Stimulated activated CD8-positive, alpha-beta memory T cell treated with anti-CD3 and anti-CD28 coated beads, Interleukin-4, amount 100 ng/mL, for 4 hours (primary cell): ENCODE measurements at places on chromosomes 16 and 17.

GRCh38 chr17:39700148-39700987 lies 504 bp downstream of the ERBB2 start:
- DNase-seq, result no peak

DNA sequence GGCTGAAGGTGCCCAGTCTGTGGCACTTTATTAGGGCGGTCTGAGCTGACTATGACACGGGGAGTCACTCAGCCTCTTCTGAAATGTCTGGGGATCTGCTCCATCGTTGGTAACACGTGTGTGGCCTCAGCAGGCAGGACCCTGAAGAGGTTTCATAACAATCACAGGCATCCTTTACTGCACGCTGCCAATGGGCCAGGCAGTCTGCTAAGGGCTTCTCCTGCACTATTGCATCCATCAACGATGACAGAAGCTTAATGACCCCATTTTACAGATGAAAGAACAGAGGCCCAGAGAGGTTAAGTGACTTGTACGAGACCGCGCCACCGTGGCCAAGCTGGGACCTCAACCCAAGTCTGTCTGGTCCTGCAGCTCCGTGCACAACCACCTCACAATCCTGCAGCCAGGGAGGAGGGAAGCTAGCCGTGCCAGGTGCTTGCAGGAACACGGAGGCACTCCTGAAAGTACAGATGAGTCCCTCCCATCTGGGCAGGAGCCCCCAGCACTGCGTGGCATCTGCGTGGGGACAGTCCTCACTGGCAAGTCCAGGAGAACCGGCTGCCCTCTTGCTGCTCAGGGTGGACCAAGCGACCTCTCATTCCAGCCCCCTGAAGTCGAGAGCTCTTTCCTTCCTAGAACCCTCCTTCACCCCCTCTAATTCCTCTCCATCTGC lies 40.0 kb downstream of the RPH3AL start:
- DNase-seq, result no peak

- DNase-seq, result no peak
These were observed 18.1 kb downstream of the ITPRIPL2 start for GRCh38 chr16:19131825-19132218.

DNA sequence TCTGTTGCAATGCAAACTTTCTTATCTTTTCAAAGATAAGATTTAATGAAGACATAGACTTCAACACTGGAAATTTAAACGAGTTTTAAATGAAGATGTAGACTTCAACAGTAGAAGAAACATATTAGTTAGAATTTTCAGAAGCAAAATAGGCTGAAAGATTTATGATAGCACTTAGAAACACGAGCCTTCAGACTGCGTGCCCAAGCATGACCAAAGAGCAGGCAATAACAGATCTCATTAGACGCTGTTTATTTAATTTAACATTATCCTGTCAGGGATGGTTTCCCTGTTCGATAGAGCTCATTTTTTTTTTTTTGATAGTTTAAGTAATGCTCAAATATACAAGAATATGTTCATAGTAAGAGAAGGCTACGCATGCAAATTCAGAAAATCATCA lies 604.7 kb upstream of the SOX9 start:
- DNase-seq, result no peak

GRCh38 chr17:77254951-77255825 lies 114.4 kb downstream of the SEC14L1 start:
- DNase-seq, result no peak

GRCh38 chr17:77530591-77530990 lies 389.8 kb downstream of the SEC14L1 start:
- no peak for DNase-seq

DNA sequence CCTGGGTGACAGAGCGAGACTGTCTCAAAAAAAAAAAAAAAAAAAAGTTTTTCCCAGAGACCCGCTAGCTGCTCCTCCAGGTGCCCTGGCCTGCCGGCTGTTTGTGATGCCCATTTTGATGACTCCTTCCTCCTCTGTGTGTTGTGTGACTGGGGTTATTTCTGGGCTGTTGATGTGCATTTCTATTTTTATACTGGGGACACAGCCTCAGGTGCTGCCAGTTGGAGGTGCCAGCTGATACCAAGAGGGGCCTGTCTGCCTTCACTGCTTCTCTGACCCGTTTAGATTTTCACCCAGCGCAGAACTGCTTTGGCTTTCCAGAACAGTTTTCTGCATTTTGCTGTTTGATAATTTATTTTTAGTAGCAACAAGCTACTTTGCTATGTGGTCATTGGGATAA lies 6.7 kb downstream of the PLA2G15 start:
- no peak for DNase-seq

DNA sequence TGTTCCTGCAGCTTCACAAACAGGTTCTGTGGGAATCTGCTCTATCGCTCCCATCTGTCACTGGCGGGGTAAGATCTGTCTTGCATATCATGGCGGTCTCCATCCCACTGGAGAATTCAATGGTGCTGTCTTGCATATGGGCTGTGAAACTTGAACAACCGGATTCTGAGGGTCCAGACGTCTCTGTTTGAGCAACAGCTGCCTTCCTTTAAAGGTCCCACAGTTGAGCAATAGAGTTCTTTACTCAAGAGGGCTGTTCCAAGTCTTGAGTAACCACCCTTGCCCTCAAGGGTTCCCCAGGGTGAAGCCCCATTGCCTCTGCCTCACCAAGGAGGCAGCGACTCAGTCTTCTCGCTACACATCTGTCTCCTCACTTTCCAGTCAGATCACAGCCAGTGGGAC lies 50.8 kb downstream of the ZFHX3 start:
- no peak for DNase-seq

- DNase-seq, result no peak
These were observed 237.6 kb downstream of the SOX9 start for GRCh38 chr17:72358465-72358864.

DNA sequence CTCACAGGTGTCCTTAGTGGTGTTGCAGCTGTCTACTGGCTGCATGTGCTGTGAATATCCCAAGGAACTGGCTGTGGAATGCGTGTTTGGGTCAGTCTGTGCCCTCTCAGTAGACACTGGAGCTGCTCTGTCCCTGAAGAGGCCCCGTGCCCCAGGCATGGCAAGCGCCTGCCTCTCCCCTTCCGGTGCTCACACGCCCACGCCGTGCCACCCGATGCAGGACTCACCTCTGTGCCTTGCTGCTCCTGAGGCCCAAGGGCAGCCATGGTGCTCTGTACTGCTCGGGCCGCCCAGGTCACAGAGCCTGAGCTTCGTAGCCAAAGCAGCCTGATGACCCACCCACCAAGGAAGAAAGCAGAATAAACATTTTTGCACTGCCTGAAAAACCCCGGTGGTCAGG lies 10.0 kb downstream of the RGS11 start:
- DNase-seq, result no peak

- no peak for DNase-seq
These were observed 667.4 kb upstream of the SALL1 start for GRCh38 chr16:51818342-51818944.

- DNase-seq, result no peak
These were observed 51.5 kb downstream of the LDHD start for GRCh38 chr16:75065149-75065505.

DNA sequence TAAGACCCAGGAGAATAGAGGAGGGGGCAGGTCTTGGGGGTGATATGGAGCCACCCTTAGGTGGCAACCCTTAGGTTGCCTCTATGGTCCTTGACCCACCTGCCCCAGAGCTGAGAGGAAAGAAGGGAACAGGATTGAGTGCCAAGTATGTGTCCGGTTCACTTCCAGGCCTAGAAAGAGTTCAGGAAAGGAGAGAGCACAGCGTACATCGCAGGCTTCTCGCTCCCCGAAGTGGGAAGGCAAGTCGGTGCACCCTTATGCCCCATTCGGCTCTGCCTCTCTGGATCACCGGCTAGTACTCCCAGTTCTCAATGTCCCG lies 631 bp downstream of the SP6 start:
- no peak for DNase-seq

DNA sequence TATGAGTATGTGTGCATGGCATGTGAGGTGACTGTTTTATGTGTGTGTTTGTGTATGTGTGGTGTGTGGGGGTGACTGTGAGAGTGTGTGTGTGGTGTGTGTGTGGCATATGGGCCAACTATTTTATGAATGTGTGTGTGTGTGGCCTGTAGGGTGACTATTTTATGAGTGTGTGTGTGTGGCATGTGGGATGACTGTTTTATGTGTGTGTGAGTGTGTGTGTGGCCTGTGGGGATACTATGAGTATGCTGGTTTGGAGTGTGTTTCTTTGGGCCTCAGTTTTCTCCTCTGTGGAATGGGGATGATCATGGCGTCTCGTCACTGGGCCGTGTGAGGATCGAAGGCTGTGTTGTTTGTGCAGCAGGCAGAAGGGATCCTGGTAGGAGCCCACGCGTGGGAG lies 152.1 kb upstream of the PLCG2 start:
- no peak for DNase-seq

- no peak for DNase-seq
These were observed 20.8 kb downstream of the CIBAR2 start for GRCh38 chr16:85091522-85091910.

DNA sequence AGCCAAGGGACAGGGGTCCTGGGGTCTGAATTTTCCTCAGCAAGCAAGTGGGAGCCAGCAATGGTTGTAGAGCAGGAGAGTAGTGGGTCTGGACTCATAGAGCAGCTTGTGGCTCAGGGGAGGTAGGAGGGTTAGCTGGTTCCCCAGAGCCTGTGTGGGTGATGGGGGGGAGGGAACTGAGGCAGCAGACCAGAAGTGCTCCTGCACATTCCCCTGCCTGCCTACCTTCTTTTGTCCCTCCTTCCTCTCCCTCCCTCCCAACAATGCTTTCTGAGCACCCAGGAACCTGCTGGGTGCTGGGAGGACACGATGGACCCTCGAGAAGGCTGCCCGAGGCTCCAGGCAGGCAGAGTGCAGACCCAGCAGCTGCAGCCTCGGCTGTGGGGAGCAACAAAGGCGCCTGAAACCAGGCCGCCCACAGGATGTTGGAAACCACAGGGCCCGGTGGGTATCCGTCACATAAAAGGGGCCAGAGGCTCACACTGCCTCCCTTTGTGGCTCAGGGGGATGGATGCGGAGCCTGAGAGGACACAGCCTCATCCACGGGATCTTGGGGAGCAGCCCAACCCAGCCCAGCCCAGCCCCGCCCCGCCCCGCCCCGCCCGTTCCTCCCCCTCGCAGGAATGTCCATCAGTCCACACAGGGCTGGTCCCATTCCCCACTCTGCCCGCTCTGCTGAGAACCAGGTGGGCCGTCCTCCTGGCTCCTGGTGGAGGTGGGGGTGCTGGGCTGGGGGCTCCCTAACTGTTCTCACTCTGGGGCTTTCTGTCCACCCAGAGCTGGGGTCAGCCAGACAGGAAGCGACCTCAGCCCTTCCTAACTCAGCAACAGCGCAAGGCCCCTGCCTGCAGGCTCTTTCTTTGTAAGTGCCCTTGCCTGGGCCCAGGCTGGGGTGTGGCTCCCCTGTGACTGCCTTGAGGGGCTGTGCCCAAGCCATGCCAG lies 1.7 kb upstream of the NLRC3 start:
- DNase-seq, result peak; percentile 49

GRCh38 chr17:42846594-42847280 lies 2.4 kb downstream of the AOC2 start:
- DNase-seq, result no peak

DNA sequence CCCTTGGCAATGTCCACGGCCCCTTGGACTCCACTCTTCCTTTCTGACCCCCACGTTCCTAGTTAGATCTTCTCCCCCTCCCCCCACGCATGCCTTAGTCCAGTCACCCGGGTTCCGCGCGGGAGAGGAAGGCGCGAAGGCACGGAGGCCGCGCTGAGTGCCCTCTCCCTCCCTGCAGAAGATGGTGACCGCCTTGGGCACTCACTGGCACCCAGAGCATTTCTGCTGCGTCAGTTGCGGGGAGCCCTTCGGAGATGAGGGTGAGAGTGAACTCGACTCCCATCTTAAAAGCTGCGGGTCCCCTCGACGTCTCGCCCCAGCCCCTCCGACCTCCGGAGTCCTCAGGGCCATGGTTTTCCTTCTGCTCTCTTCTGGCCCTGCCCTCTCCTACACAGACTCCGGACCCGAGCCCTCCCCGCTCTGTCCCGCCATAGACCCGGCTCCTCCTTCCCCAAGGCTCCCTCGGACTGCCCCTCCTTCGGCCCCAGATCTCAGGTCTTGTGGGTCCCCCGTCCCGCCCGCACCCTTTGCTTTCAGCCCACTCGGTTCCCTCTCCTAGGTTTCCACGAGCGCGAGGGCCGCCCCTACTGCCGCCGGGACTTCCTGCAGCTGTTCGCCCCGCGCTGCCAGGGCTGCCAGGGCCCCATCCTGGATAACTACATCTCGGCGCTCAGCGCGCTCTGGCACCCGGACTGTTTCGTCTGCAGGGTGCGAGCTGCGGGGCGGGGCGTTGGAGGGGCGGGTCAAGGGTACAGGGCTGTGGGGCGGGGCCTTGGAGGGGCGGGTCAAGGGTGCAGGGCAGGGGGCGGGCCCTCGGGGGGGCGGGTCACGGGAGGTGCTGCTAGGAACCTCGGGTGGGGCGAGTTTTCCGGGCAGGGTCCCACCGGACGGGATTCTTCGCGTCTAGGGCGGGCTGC lies 4.6 kb downstream of the TGFB1I1 start:
- peak; percentile 74 for DNase-seq

- DNase-seq, result no peak
These were observed 33.2 kb upstream of the MEAK7 start for GRCh38 chr16:84537491-84538151.

GRCh38 chr16:66798161-66798560 lies 3.2 kb downstream of the TERB1 start:
- no peak for DNase-seq

- no peak for DNase-seq
These were observed 32.8 kb downstream of the TANC2 start for GRCh38 chr17:62998665-62999393.
